ENCODE measurements at places on chromosomes 4 and X.
A peak's percentile ranks its signal among the peaks of the same experiment; 100 is the strongest.

GRCh38 chr4:96263291-96263690 lies 423.4 kb downstream of the PDHA2 start:
- DNase-seq, result no peak

DNA sequence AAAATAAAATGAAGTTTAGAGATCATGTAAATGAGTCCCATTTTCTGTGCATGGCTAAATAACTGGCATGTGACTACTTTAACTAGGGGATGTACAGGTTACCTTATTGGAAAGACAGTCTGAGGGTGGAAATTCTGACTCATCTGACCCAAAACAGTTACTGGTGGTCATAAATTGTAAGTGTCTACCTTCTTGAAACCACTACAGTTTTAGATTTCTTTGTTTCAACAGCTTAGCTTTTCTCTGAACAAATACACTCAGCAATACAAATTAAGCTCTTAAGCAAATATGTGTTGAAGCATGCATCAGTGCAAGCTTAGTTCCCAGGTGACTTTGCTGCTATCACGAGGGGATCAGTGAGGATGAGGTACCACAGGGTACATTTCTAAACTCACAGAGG lies 60.7 kb upstream of the PGM2 start:
- no peak for DNase-seq

DNA sequence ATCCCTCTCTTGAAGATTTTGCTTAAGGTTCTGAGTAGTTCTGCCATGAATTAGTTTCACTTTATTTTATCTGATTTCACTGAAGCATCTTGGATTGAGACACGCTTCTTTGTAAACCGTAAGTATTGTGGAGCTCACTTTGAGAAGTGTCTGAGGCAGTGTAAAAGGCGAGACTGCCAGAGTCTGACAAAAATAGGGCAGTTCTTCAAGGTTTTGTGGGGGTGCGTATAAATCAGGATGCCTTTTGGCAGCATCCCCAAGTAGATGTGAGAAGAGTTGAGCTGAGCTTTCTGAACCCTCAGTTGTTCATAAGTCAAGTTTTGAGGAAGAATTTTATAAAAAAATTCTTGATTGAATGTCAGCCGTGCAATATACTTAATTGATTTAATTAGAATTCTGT lies 76.3 kb downstream of the RBPJ start:
- DNase-seq, result peak; percentile 64

GRCh38 chrX:29662759-29663503 lies 552.4 kb upstream of the MAGEB2 start:
- no peak for DNase-seq

- peak; percentile 32 for DNase-seq
Measured at GRCh38 chr4:3829956-3830773, 64.0 kb downstream of the ADRA2C start.

DNA sequence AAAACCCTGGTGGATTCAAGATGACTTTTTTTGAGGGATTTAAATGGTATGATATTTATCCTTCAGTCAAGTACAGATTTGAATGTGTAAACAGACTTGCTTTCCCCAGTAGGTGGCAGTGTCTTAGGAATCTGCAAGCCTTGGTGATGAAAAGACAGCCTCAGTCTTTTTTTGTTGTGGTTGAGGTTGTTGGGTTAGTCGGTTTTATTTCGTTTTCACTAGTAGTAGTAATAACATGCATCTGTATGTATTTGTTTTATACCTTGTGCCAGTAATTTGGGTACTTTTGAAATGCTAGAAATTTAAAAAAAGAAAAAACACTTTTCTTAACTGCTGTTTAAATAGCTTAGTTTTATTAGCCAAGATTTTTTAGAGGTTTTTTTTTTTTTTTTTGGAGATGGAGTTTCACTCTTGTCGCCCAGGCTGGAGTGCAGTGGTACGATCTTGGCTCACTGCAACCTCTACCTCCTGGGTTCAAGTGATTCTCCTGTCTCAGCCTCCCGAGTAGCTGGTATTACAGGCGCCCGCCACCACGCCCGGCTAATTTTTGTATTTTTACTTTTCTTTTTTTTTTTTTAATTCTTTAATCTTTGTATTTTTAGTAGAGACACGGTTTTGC lies 39.2 kb downstream of the COPS4 start:
- DNase-seq, result peak; percentile 86

GRCh38 chr4:155535802-155536454 lies 130.7 kb upstream of the GUCY1A1 start:
- DNase-seq, result no peak

DNA sequence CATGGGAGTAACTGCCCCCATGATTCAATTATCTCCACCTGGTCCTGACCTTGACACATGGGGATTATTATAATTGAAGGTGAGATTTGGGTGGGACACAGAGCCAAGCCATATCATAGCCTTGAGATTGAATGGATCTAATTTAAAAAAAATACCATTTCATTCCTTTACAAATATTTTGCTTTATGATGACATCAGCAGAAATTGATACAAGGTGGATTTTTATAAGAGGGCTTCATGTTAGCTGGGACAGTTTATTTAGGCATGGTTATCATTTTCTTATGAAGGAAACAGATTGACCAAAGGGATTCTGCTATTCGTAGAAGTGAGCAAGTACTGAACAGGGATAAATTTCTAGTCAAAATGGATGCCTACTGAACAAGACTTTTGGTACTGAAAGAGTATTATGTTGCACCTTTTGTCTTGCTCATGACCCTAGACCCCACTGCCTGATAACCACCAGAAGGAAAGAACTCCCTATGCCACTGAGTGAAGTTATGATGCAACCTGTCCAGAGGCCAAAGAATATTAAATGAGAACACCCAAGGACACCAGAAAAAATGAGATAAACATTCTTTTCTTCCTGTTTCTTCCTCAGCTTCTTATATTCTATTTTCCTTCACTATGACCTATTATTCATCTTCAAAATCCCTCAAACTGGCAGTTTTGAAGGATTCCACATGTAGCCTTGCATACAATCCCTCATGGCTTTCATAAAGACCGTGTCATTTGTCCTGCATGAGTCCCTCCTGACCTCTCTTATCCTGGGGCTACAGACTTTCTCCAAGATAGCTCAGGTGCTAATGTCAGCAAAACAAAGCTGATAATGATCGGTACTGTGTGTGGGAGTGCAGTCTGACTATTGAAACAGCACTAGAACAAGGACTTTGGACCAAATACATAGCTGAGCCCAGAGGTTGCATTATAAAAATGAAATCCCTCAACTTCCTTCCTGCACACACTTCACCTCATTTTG lies 118.3 kb downstream of the AFF2 start:
- no peak for DNase-seq

DNA sequence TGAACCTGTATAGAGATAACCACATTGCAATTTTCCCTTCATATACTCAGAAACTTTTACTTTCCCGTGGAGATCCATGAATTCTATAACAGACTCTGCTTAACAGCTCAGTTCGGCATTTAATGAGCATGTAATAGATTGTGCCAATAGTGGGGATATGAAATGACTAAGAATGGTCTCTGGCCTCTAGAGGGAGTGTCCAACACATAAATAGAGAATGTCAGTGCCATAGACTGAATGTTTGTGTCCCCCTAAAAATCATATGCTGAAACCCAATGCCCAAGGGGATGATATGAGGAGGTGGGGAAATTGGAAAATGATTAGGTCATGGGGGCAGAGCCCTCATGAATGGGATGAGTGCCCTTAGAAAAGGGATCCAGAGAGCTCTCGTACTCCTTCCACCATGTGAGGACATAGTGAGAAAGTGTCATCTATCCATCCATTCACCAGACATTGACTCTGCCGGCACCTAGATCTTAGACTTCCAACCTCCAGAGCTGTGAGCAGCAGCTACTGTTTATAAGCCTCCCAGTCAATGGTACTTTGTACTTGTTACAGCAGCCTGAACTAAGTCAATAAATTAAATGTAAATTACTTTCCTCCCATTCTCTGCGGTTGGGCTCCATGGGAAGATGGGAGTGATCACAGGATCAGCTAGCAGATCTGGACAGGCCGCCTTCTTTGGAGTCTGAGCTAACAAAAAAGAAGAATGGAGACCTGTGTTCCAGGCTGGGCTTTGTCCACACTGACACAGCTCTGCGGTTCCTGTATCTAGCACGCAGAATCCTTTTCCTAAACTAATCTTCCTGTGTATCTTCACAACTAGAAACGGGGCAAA lies 28.1 kb upstream of the HPSE start:
- DNase-seq, result no peak

GRCh38 chr4:53908661-53909078 lies 155.7 kb downstream of the CHIC2 start:
- DNase-seq, result peak; percentile 40

DNA sequence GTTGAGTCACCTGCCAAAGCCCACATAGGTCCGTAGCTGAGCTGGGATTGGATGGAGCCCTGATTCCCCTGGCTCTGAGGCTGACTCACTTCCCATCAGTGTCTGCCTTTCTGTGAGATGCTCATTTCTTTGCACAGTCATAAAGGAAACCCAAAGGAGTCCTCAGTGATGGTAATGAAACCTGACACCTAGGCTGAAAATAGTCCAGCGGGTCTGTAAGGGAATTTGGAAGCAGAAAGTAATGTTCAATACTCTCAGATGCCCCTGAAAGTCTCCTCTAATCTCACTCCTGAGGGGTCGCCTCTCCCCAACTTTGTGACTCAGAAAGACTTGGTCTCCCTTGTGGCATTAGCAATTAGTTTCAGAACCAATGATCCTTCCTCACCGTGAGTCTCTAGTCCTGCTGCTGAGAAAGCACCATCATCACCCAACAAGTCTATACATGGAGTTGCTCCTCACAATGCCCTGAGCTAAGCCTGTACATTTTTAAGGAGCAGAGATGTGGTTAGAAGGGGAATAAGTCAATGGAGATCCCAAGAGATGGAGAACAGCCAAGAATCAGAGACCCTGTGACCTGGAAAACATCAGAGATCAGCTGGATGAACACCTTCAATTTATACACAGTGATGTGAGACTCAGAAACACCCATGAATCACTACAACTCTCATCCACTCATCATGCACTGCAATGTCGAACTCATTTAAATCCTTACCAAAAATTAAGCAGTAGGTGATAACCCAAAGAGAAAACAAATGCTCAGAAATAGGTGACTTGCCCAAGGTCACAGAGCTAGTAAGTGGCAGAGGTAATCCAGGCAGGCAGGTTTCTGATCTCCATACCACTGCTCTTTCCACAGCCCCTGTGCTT lies 219.0 kb upstream of the CPEB2 start:
- DNase-seq, result no peak

DNA sequence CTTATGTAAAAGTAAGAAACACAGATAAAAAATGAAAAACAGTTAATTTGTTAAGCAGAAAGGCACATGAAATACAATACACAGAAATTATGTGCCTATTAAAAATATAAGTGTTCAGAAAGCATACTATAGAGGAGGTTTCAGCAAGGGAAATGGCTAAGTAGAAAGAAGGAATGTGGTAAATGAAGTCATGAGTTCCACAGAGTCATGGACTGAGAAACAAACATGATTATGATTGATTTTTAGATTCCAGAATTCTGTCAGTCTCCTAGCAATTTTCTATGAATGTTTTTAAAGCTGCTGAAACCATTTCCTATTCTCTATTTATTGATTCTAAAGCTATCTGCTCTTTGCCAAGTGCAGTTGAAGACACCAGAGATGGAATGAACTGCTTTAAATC lies 1398.4 kb downstream of the ARAP2 start:
- DNase-seq, result no peak

GRCh38 chrX:129572422-129572821 lies 32.4 kb downstream of the OCRL start:
- no peak for DNase-seq

- no peak for DNase-seq
Measured at GRCh38 chr4:39998659-39999345, 21.1 kb upstream of the PDS5A start.

DNA sequence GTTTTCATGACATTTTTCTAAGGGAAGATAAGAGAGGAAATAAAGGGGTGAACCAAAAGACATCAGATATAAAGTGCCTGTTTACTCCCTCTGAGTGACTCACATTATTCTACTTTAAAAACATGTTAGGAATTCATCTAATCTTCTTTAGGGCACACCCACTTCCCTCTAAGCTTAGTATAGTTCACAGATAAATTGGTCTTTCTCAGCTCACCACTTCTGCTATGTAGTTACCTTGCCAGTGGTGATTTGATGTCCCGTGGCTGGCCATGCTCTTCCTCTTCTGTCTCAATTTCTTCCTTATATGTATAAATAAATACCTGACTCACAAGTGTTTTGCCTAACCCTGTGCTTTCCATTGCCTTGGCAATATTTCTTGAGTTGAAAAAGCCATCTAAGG lies 96.8 kb downstream of the PDLIM5 start:
- no peak for DNase-seq

GRCh38 chr4:126448086-126448845 lies 1133.5 kb downstream of the FAT4 start:
- no peak for DNase-seq

Data from spinal cord (tissue), 10 donors.